ENCODE measurements at places on chromosomes 4 and X.

- no peak for DNase-seq
Measured at GRCh38 chrX:91137883-91138282, 296.8 kb upstream of the PABPC5 start.

DNA sequence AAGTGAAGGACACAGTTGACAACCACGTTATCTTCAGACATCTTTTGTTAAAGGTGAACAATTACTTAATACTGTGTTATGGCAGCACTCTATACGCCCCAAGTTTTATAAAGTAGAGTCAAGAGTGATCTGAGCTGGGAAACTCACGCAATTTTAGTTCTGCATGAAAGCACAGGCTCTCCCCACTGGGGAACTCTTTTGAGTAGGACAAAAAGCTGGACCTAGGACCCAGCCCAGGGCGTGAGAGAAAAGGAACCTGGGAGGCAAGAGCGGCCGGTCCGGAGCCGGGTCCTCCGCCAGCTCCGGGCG lies 152.6 kb upstream of the SLC4A4 start:
- DNase-seq: no peak

DNA sequence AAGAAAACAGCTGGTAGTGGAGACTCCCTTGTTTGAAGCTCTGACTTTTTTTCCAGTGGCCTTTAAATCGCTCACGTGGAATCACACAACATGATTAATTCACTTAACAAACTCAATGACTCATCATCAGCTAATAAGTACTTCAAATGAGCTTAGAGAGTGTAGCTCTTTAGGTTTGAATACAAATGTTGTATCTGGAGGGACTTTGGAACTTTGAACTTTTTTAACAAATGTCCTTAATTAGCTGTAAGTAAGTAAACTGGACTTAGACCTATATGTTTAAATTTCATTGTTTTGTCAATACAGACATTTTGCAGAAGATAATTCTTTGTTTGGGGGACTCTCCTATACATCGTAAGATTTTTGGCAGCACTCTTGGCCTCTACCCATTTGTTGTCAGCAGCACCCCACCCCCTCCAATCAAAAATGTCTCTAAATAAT lies 581.1 kb downstream of the SPRY1 start:
- no peak for DNase-seq

- no peak for DNase-seq
Measured at GRCh38 chr4:151150821-151151580, 51.6 kb downstream of the RPS3A start.
